ENCODE measurements at places on chromosomes 7 and 10. TPM values are rescaled to one million over a fixed set of nuclear protein-coding genes. Genes with fewer than 3 reads are reported as not detected.

Gene SLC18A2
- polyA plus RNA-seq = 1.6 TPM

Gene NAT16
- 0.13 TPM for polyA plus RNA-seq

Gene TLX1
- polyA plus RNA-seq = 0.11 TPM

GRCh38 chr10:119007211-119007574 lies 22.3 kb upstream of the NANOS1 start:
- DNase-seq = no peak

- DNase-seq = no peak
Measured at GRCh38 chr7:64888901-64889685, 14.0 kb upstream of the ZNF273 start.

DNA sequence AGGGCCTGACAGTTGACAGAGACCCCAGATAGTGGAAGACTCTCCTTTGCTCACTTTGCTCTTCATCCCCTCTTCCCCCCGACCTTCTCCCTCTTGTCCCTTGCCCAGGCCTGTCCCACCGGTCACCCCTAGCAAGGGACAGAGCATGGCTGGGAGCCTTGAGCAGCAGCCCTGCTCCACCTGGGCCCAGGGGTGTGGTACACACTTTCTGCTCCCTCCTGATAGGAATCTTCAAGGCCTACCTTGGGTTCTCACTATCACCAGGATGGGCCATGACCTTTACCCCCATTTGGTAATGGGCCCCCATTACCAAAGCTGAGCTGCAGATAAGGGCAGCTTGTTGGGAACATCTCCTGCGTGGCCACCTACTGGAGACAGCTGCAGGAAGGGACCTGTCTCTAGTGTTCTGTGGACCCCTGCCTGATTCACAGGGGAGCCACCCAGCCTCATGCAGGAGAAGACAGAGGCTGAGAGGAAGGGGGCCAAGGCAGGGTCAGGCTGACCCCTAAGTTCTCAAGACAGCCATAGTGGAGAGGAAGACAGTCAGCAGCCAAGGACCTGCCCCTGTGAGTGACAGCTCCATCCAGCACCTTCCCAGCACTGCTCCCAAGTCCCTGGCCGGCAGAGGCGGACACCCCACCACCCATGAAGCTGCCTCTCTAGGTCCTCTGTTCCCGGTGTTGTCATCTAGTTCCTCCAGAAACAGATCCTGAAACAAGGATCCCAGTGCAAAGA lies 913 bp upstream of the NPC1L1 start:
- DNase-seq = no peak

Gene TAS2R41
- polyA plus RNA-seq = not detected

Gene SERPINE1
- 1.4 TPM for polyA plus RNA-seq

DNA sequence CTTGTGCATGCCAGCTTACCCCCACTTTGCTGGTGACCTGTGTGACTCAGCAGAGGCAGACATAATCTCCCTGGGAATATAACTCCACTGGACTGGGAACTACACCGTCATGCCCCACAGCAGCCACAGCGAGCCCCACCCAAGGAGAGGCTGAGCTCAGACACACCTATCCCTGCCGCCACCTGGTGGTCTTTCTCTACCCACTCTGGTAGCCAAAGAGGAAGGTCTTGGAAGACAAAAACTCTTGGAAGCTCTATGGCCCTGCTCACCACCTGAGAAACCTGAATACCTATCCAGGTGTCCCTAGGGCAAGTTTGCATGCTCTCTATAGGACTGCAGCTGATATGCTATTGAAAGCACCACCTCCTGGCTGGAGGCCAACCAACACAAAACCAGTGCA lies 48.1 kb downstream of the MYO3A start:
- DNase-seq = no peak

DNA sequence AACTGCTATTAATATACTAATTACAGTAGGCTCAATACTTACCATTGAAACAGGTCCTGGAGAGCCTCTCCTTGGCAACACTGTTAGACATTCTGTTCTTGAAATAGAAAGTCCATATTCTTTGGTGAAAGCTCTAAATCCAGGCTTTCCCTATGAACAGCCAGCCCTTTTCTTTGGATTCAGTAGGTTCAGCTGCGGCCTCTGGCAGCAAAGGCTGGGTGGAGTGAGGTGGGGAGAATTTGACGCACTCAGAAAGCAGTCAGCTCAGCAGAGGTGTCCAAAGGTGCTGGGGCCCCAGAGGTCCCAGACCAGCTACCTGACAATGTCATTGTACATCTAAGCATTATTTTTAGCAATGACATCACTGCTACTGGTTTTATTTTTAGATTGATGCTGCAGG lies 146.1 kb downstream of the GRK5 start:
- DNase-seq = no peak

DNA sequence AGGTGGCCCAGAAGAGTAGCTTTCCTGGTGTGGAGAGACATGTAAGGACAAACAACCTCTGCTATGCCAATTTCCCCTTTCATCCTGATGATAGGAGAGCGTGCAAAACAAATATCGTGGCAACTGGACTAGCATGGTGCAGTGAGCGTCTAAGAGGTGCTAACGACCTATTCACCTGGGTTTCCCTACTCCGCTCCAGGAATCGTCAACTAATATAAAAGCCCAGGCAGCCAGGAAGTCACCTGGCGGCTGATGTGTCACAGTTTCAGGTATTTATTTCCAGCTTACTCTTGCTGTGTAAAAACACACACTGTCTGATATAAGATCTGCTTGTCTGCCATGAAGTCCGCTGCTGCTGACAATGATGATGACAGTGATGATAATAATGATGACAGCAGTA lies 56.5 kb upstream of the EFCAB10 start:
- no peak for DNase-seq

- DNase-seq = no peak
Measured at GRCh38 chr10:86265895-86266259, 100.7 kb downstream of the GRID1 start.

- DNase-seq = no peak
Measured at GRCh38 chr10:6170638-6171037, 32.1 kb upstream of the PFKFB3 start.

Gene ASIC3
- 2.0 TPM for polyA plus RNA-seq

Gene SRI
- 164 TPM for polyA plus RNA-seq

- no peak for DNase-seq
Measured at GRCh38 chr7:4633012-4633411, 49.1 kb upstream of the FOXK1 start.

GRCh38 chr10:48595539-48595932 lies 9.3 kb downstream of the ARHGAP22 start:
- DNase-seq = no peak

Gene FAM25G
- not detected for polyA plus RNA-seq

- DNase-seq = no peak
Measured at GRCh38 chr10:32072025-32072800, 16.0 kb upstream of the KIF5B start.

DNA sequence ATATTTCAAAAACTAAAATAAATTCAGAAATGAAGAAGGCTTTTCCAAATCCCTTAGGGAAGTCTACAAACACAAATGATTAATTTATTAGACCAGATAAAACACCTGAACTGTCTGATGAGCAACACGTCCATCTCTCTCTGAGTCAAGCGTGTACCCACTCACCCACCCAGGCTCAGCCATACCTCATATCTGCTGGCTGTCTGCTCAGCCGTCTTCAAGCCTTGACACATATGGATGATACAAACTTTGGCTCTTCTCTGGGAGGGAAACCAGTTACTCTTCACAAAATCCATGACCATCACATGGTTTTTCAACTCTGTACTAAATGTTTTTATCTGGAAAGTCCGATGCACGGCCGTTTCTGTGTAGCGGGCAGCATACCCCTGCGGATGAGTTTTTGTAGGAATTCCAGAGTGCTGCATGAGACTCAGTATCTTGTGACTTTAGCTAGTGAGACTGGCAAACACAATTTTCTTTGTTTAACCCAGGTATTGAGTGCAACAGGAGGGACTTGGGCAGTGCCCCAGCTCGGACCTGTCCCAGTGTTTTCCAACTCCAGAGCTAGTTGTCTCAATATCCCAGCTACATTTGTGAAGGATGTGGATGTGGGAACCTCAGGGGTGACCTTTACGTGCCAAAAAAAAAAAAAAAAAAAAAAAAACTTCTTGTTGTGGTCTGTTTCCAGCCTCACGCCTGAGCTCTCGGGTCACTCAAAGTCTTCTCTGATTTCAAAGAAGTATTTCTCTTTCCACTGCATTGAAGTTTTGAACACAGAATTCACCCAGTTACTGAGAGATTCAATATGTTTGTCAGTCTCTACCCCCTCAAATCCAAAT lies at the start of gene C10orf90:
Gene C10orf90 (minus strand): TSS at position 638 of the 839 bp plus-strand sequence. CDS start 213 bp downstream, at position 425.
- no peak for DNase-seq

DNA sequence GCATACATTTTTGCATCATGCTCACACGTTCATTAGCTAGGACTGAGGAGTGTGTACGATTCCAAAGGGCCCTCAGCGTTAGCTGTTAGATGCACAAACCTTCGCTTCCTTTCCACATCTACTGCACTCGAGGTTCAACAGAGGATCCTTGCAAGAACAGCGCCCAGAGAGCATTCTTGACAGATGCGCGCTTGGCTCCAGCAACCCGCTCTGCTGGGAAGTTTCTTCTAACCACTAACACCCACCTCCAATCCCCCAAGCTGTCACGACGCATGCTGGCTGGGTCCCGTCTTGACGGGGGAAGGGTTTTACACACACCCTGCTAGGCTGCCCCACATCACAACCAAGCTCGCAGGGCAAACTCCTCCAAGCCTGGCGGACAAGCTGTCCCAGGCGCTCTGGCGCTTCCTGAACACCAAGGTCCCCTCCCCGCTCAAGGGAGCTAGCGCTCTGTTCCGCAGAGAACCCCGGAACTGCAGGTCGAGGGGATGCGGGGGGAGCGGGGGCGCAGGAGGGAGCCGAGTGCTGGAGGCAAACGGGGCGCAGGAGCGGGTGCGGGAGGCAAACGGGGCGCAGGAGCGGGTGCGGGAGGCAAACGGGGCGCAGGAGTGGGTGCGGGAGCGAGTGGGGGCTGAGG lies 653 bp upstream of the ADRB1 start:
- no peak for DNase-seq

DNA sequence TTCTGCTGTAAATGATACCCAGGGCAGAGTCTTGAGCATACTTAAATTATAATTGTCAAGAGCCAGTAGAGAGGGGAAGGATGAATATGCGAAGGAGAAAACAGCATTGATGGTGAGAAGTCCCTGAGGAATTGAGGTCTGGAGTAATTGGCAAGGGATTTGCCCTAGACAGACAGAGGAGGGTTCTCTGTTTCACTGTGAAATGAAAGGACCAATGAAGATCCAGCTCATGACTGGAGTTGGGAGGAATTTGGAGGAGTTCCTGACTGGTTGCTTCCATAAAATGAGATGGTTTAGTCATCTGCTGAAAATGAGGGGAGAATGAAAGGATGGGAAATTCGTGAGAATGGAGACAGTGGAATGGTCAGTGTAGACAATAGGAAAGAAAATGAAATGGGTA lies 6.8 kb downstream of the PRPF18 start:
- DNase-seq = no peak

DNA sequence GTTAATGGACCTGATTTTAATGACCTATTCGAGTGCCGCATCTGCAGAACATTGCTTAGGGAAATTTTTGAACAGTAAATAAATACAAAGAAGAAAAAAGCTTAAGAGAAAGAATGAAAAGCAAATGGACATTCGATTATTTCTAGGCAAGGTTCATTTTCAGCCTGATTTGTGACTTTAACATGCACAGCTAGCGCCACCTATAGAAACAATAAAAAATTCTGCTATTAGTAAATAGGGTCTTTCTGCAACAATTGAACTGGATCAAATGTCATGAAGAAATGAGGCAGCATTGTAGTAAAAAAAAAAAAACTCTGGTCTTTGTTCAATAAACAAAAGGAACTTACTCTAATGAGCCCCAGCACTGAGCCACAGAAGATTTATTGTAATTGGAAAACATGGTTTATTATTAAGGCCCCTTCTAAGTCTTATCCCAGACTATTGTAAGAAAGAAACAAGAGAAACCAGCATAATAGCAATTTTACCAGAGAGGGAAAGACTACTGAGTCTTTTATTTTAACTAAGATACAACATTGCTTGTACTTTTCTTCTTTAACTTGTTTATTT lies 41.4 kb upstream of the GHITM start:
- DNase-seq = no peak

GRCh38 chr10:124380256-124380995 lies 38.3 kb downstream of the OAT start:
- DNase-seq = no peak

DNA sequence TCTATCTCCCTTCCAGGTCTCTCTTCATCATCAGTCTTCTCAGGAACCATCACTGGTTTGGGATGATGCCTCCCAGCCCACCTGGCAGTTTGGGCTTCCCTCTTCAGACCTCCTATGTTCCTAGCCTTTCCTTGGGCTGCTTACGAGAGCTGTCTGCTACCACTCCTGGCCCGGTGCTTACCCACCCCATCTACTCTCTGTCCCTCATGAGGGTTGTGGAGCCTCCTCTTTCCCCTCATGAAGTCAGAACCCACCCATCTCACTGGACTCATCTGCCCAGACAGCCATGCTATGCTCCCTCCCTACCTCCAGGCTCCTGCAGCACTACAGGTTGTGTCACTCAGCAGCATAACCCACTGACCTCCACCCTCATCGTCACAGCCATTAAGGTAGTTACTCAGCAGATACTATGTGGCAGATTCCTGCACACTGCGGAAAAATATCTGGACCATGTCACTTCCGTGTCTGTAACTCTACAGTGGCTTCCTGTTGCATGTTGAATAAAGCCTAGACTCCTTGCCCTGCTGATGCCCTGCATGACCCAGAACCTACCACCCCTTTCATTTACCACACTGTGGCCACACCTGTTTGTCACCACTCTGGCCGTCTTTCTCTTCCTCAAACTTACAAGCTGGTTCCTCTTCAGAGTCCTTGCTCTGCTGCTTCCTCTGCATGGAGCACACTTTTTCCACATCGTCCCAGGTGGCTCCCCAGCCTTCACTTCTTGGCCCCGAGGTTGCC lies 2.0 kb downstream of the DBNL start:
- DNase-seq = no peak

- DNase-seq = no peak
Measured at GRCh38 chr10:84829131-84829530, 500.7 kb downstream of the CCSER2 start.

DNA sequence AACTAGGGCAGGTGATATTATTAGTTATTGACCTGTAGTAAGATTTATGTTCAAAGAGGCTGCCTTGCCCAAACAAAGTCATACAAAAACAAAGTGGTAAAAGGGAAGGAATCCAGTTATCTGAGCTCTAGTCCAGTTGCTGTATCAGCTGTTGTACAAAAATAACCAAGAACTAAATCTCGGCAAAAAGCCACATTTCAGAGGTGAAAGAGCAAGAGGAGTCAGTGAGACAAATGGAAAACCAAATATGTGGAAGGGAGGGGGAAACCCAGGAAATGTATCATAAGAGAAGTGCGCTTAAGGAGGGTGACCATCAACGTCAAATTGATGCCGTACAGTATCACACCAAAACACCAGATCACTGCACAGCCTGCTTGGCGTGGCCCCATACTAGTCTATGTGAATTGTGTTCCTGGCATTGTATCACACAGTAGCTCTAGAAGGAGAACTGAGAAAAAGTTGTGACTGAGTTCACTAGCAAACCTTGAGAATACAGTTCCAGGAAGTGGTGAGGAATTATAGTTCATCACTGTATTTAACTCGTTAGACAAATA lies 6.4 kb downstream of the AGBL3 start:
- DNase-seq = no peak

- DNase-seq = no peak
Measured at GRCh38 chr10:24883176-24883575, 69.2 kb downstream of the PRTFDC1 start.

Gene LRRN3
- polyA plus RNA-seq = 4.6 TPM

Data from right renal pelvis (tissue), 4 donors.